ENCODE measurements at places on chromosomes 11 and 22.

GRCh38 chr11:115724666-115725065 is 220.5 kb upstream of the CADM1 start:
- DNase-seq = no peak

GRCh38 chr11:126507646-126508045 is 152.2 kb downstream of the ST3GAL4 start:
- no peak for DNase-seq

DNA sequence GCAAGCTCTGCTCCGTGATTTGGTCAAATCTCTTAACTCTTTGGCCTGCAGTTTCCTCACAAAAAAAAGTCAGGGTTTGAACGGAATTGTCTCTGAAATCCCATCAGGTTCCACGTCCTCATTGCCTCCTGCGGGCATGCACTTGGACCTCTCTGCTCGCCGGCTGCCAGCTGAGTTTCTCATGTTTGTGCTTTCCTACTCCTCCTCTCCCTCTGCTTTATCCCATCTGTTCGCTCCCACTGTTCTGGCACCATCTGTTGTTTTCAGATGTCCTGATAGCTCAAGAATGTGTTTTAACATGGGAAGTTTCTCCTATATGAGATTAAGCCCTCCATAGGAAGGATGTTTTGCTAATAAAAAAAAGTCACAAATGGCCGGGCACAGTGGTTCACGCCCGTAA is 49.4 kb upstream of the ARHGAP42 start:
- no peak for DNase-seq

- no peak for DNase-seq
Measured at GRCh38 chr22:46444390-46444854, 93.0 kb downstream of the CELSR1 start.

DNA sequence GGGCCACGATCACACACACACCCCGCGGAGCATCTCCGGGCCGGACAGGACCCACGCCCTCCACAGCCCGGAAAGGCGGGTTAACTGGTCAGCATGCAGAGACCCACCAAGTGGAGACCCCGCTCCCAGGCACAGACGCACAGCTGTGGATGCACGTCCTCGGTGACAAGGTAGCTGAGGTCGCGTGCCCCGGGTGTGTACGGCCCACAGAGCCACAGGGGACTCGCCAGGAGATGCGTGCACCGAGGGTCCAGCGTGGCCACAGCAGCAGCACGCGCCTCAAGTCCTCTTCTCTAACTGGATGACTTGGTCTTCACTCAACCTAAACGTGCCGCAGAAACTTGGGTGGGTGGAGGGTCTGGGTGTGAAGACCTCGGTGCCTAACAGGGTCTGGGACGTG is 5.5 kb downstream of the H19 start:
- no peak for DNase-seq

- no peak for DNase-seq
Measured at GRCh38 chr11:113818426-113818825, 38.8 kb downstream of the CLDN25 start.

DNA sequence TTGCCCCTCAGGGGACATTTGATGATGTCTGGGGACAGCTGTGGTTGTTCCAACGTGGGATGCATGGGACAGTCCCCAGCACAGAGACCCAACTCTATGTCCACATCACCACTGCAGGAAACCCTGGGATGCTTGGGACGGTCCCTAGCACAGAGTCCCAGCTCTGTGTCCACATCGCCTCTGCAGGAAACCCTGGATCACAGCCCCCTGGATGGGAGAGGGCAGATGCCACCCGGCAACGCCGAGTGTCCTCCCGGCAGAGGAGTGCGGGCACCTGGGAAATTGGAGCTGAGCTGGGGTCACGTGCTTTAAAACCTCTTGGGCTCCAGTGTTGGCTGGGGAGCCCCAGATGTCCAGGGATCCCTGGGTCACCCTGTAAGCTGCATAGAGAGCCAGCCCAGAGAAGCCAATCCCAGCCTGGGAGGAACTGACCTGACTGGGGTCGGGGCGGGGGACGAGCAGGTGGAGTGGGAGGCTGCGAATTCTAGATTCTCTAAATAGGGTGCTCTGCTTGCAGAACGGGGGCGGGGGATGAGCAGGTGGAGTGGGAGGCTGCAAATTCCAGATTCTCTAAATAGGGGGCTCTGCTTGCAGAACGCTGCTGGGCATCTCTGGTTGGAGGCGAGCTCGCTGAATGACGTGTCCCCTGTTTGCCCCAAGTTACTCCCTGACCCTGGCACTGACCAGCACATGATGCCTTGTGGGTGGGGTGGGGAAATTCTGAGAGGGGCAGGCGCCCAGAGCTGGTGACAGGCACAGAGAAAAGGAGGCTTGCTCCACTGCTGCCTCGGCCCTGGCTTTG is 1197.8 kb downstream of the BRD1 start:
- no peak for DNase-seq

DNA sequence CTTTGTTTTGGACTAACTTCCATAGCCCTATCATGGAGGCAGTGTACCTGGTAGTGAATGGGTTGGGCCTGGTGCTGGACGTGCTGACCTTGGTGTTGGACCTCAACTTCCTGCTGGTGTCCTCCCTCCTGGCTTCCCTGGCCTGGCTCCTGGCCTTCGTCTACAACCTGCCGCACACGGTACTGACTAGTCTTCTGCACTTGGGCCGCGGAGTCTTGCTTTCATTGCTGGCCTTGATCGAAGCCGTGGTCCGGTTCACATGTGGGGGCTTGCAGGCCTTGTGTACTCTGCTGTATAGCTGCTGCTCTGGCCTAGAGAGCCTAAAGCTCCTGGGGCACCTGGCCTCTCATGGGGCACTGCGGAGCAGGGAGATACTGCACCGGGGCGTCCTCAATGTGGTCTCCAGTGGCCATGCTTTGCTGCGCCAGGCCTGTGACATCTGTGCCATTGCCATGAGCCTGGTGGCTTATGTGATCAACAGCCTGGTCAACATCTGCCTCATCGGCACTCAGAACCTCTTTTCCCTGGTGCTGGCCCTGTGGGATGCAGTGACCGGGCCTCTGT is 846 bp downstream of the RNF26 start:
- no peak for DNase-seq

DNA sequence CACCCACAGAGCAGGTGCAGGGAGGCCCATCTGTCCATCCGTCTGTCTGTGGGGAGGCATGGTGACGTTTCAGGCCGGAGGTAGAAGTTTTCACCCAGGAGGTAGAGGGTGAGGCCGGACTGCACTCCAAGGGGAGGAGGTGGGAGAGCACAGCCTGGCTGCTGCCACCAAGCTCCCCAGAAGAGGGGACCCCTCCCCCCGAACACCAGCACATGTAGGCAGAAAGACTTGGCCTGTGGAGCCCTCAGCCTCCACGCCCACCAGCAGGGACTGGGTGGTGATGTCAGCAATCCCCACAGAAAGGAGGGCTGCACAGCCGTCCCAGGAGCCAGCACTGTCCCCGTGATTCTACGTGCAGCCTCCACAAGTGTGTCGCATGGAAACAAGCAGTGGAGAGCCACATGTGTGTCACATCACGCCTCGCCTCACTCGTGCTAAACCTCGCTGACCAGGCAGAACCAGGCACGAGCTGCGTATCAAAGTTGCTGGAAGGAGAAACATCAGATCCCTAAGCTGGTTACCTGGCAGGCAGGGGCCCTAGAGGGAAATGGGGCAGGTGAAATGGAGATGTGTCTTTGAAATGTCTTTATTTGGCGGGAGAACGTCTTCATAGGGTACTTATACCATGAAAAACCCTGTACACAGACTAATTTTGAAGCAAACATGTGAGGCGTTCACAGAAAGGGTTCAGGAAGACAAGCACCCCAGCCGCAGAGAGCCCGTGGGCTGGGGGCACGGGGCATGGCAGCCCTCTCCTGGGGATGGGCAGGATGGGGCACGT is 49.1 kb downstream of the CDKN1C start:
- no peak for DNase-seq
